ENCODE measurements at places on chromosomes 6 and 20. TPM values are rescaled to one million over a fixed set of nuclear protein-coding genes. Genes with fewer than 3 reads are reported as not detected.

Gene MDFI
- total RNA-seq = 4.0 TPM

GRCh38 chr20:33415948-33416347, 14.6 kb upstream of the CDK5RAP1 start:
- H3K4me3 ChIP-seq = no peak overlapping the region
- H3K27ac ChIP-seq = no peak overlapping the region

DNA sequence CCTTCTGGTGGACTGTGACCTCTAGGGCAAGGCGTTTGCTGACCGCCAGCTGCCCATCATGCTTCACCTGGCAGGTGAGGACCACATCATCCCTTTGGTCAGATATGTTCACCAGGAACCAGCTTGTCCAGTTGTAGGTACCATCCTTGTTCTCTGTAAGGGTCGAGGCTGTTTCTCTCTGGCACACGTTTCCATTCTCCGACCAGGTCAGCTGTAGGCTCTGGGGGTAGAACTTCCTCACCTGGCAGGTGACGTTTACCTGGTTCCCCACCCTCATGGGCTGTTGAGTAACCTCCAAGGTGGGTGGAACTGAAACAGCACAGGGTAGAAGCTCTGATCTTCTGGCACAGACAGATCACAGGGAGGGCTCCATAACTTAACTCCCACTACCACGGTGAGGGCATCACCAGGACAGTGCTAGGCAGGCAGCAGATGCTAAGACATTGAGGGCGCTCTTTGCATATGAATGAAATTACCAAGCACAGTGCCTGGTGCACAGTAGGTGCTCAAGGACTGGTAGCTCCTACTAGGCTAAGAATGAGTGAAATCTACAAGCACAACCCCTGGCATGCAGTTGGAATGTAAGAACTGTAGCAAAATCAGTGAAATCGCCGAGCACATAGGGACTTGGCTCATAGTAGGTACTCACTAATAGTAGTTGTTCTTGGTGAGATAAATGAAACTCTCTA, 15.6 kb upstream of the SIRPB1 start:
- no peaks in the 10 kb centered on the region for H3K36me3 ChIP-seq
- no peak overlapping the region for H3K27ac ChIP-seq

- H3K27ac ChIP-seq = no peak overlapping the region
- DNase-seq = no peak
- H3K36me3 ChIP-seq = no peaks in the 10 kb centered on the region
- peak overlapping the region; percentile 22 for H3K4me3 ChIP-seq
- H3K27me3 ChIP-seq = no peaks in the 10 kb centered on the region
These were observed 228.7 kb downstream of the BCKDHB start for GRCh38 chr6:80335121-80335531.

GRCh38 chr6:156193381-156193780, 583.8 kb upstream of the ARID1B start:
- H3K27me3 ChIP-seq = no peaks in the 10 kb centered on the region
- H3K36me3 ChIP-seq = no peaks in the 10 kb centered on the region
- no peak overlapping the region for H3K4me3 ChIP-seq

DNA sequence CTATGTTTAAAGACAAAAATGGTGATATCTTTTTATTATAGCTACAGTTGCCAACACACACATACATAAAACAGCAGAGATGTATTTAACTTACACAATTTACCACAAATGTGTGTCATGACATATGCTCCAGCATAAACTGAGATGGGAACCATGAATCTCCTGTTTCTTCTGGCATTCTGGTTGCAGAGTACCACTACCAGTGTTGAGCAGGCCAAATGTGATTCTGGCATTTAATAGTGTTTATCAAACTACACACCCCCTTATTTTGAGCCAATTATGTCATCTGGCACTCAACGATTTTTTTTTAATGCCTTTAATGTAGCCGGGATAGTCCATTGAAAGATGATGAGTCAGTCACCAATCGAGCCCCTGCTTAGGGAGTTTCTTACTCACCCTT, 59.0 kb upstream of the TPD52L1 start:
- no peaks in the 10 kb centered on the region for H3K27me3 ChIP-seq
- H3K36me3 ChIP-seq = no peaks in the 10 kb centered on the region
- H3K4me1 ChIP-seq = peaks cover 21% of the 10 kb centered on the region
- no peak overlapping the region for H3K27ac ChIP-seq
- H3K4me3 ChIP-seq = no peak overlapping the region
- no peak for DNase-seq

GRCh38 chr6:42028234-42029061, 21.9 kb upstream of the TAF8 start:
- H3K4me1 ChIP-seq = peaks cover 23% of the 10 kb centered on the region
- no peaks in the 10 kb centered on the region for H3K36me3 ChIP-seq
- DNase-seq = no peak
- H3K27ac ChIP-seq = no peak overlapping the region
- H3K4me3 ChIP-seq = no peak overlapping the region
